ENCODE measurements at places on chromosomes 3 and 15.

- no peak for DNase-seq
Observed at GRCh38 chr3:14560110-14560509, 20.0 kb upstream of the GRIP2 start.

- DNase-seq, result no peak
Observed at GRCh38 chr3:49967291-49967690, 27.3 kb downstream of the RBM6 start.

- DNase-seq, result no peak
Observed at GRCh38 chr3:9508781-9509180, 44.8 kb downstream of the LHFPL4 start.

- no peak for DNase-seq
Observed at GRCh38 chr3:119937229-119937628, 155.3 kb downstream of the NR1I2 start.

DNA sequence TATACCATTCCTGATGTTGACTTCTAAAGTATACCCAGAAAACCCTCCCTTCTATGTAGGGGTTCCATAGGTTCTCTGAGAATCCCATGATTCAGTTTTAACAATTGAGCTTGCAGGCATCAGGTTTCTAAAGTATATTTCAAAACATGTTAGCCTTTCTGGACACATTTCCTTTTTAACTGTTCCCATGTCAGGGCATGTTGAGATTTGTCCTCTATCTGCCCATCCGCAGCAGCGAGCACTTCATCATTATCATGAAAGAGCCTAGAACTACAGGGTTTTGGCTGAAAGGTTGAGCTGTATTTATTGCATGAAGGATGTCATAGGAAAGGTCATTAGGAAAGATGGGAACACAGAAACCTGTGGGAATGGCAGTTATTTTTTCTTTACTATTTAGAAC, 201.1 kb upstream of the BHLHE40 start:
- no peak for DNase-seq

DNA sequence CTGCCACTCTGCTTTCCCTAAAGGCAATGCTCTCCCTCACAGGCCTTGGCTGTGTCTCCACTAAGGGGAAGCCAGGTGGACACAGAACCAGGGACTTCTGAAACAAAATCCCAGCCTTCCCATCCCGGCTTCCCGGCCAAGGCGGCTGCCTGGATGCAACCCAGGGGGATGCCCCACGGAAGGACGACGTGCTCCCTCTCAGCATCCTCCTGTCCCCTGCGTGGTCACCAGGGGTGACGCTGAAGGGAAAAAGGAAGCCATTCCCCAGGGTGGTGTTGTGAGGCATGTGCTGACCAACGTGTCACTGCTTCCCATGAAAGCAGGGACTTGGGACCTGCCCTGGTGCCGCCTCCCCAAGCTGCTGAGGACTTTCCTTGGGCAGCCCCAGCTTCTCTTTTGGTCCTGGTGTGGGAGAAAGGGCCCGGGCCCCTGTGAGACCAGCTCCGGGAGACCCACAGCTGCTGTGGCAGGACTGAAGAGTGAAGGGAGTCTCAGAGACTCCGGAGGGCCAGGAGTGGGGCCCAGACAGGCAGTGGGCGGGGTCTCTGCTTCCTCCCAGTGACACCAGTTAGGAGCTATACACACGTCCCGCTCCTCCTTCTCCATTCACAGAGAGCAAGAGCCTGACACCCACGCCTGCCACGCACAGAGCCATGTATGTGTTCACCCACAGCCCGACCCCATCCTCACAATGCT, 139.2 kb downstream of the NUP210 start:
- DNase-seq, result no peak

DNA sequence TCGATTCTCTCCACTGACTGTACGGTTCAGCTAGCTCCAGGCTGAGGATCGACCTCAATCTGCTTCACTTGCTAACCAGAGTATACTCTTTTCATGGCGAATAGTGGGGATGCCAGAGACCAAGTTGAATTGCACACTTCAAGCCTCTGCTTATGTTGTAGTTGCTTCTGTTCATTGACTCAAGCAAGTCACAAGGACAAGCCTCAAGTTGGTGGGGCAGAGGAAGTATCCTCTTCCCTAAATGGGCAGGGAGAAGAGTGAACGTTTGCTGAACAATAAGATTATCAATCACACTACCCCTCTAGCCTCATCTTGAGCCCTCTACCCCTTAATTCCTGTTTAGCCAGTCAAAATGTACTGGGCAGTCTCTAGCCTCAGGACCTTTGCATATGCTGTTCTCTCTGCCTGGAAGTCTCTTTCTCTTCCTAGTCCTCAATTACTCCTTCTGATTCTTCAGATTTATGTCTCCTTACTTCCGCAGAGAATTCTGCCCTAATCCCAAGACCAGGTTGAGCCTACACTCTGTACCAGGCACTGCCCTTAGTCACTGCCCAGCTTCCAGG, 390.4 kb upstream of the PROK2 start:
- no peak for DNase-seq

- DNase-seq, result no peak
Observed at GRCh38 chr3:111862415-111862814, 3.4 kb downstream of the PHLDB2 start.

DNA sequence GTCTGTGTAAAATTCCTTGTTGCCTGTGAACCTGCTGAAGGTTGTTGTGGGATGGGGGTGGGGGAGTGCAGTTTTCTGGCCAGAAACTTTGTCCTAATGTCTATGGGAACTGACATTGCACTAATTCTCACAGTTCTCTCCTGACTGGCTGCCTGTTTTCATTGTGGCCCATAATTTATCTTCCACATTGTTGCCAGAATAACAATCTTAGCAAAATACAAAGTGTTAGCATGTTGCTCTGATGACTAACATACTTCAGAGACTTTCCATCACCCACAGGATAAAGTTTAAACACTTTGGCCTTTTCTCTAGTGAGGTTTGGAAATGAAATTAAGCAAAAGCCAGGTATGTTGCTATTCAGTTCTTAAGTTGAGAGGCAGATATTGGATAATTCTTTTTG, 81.4 kb upstream of the TBC1D5 start:
- DNase-seq, result no peak

- DNase-seq, result peak; percentile 47
Observed at GRCh38 chr15:66850078-66850991, 148.3 kb downstream of the SMAD6 start.

GRCh38 chr3:141845407-141846049, 30.9 kb upstream of the ATP1B3 start:
- peak; percentile 67 for DNase-seq

GRCh38 chr15:74951006-74951405, 5.6 kb downstream of the RPP25 start:
- DNase-seq, result no peak

- no peak for DNase-seq
Observed at GRCh38 chr15:85072917-85073316, 91.3 kb downstream of the PDE8A start.

GRCh38 chr3:63494646-63495045, 157.8 kb upstream of the SNTN start:
- DNase-seq, result no peak

DNA sequence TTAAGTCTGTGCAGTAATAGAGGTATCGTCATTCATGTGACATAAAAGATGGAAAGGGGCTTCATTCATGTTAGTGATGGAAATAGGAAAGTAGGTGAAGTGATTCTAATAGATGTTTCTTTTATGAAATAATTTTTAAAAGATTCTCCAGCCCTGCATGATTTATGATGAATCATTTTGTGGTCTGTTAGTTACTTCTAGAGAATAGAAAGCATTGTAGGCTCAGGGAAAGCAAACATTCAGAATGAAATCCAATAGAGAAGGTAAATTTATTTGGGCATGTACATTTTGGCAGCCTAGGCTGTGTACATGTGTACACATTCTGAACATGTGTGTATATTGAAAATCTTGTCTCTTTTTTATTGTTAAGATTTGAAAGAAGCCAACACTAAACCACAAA, 23.1 kb downstream of the PPARG start:
- DNase-seq, result no peak

- no peak for DNase-seq
Observed at GRCh38 chr15:90469723-90470122, 60.0 kb upstream of the CRTC3 start.

DNA sequence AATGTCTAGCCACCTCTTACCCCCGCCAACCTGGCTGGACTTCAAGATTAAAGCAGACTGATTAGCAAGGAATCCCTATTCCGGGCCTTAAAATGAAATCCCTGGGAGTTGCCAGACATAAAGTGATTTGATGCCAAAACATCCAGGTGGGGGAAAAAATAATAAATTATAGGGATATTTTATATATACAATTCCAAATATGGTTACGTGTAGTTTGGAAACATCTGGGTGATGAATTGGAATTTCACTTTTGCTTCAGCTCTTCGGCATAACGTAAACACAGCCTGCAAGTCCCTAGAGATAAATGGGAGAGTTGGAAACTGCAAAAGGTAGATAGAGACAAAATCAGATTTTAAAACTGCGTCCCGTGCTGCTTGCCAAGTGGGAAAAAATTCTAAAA, 545.5 kb upstream of the MDFIC2 start:
- no peak for DNase-seq

GRCh38 chr3:111895071-111895470, 36.0 kb downstream of the PHLDB2 start:
- DNase-seq, result no peak

- DNase-seq, result peak; percentile 68
Observed at GRCh38 chr3:152276681-152277080, 8.0 kb downstream of the MBNL1 start.

DNA sequence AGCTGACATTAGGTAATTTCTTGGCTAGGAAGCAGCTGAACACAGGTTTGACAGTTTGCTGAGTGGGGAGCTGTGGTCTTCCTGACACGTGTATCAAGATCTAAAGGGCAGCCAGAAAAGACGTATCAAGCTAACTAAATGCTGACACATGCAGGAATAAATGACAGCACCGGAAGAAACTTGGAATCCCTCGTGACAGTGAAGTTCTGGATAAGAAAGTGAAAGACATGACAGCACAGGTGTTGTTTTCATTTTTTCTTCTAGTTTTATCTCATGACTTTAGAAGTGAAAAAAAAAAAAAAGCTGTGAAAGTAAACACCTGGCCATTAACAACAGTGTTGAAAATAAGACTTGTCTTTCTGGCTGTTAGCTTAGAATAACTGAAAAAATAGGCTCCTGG, 48.7 kb downstream of the FGF7 start:
- DNase-seq, result no peak

GRCh38 chr15:41585127-41586047, 26.4 kb downstream of the TYRO3 start:
- DNase-seq, result peak; percentile 41

DNA sequence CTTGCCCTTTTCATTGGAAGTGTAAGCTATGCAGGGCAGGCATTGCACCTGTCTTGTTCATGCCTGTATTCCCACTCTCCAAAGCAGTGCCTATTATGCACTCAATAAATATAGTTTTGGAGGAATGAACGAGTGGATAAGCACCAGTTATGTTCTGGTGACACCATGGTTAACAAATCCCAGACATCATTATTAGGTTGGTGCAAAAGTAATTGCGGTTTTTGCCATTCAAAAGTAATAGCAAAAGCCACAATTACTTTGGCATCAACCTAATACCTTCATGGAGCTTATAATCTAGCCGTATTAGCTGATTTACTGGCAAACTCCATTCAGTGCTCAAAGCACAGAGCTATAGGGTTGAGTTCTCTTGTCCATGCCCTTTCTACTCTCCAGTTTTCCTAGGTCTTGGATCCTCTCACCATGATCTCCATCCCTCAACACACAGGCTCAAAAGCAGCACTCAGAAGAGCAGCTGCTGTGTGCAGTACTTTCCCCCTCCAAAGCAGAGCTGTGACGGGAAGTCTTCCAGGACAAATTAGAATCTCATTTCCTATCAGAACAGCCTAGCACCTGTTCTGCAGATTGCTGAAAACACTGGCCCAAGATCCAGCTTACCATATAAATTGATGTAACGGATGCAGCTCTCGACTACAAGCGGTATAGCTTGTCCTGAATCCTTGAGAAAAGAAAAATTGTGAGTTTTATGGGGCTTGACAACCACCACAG, 63.2 kb upstream of the RAD18 start:
- no peak for DNase-seq

- no peak for DNase-seq
Observed at GRCh38 chr3:141093971-141094684, 43.0 kb downstream of the SPSB4 start.

DNA sequence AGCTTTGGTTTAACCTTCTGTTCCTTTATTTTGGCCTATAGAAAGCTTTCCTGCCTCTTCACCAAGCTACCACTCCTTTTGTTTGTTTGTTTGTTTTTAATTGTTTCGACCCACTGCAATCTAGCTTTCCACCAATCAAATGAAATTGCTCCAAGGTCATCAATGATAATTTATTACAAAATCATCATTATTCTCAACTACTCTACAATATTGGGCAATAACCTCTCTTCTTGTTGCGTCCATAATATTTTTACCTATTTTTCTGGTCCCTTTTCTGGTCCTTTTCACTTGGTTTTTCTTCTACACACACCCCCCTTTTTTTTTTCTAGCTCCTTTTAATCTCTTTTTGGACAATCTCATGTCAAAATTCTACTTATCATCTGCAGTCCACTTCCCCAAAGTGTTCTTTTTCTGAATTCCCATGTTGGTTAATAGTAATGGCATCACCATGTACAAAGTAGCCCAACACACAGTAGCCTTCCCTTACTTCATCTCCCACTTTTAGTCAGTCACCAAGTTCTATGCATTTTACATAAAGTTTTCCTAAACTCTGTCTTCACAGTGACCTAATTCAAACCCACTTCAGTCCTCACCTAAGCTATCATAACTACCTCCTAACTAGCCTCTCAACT, 11.0 kb upstream of the ANKRD28 start:
- DNase-seq, result no peak

DNA sequence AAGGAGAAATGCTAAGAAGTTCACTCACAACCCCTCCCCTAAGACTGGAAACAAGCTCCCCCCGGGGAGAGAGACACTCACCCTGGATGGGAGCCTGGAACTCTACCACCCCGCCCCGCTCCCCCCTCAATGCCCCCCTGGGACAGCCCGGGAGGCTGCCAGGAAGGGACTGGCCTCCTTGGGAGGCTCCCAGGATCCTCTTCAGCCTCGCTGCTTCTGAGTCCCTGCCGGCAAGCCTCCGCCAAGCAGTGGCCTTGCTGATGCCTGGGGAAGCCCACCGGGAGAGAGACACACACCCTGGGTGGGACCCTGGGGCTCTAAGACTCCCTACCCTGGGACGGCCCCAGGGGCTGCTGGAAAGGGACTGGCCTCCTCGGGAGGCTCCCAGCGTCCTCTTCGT, 33.4 kb downstream of the CPEB1 start:
- no peak for DNase-seq

DNA sequence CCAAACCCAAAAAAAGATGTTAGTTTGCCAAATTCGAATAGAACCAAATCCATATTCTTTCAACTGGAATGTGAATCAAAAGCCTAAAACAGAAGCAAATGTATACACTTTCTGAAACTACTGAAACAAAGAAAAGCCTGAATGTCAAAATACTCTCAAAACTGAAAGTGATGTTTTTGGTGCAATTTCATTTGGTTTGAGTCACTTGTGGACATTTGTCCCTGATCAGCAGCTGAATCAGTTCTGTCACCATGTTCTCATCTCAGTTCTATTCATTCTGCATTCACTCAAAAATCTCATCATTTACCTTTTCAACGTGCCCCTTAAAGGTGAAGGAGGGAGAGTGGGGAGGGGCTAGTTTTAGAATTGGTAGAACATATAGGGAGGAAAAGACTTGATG, 266.8 kb downstream of the ABHD5 start:
- no peak for DNase-seq

GRCh38 chr15:45234562-45235235, 17.3 kb upstream of the SLC28A2 start:
- DNase-seq, result no peak
